ENCODE measurements at places on chromosomes 7 and 10.

- peak; percentile 29 for DNase-seq
These were observed 96.5 kb downstream of the KAT6B start for GRCh38 chr10:74922921-74923320.

GRCh38 chr7:46626261-46626660 is 705.2 kb upstream of the IGFBP3 start:
- DNase-seq = no peak

- DNase-seq = no peak
These were observed 312.6 kb downstream of the IPMK start for GRCh38 chr10:57955076-57955475.

DNA sequence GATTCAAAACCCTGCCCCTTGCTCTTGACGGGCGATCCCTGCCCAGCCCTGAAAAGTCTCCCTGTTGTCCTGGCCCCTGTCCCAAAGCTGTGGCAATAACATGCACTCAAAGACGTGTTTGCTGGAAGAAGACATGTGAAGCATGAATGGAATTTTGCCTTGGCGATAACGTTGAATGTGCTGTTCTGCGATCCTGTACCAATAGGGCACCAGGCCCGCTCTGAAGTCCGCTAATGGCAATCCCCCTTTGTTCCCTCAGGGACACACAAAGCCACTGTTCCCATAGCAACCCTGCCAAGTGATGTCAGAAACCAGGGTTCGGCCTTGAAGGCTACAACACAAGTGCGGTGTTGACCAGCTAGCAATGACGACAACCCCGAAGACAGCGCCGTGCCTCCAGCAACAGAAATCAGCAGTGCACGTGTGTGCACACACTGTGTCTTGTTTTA is 284.6 kb downstream of the KLF6 start:
- no peak for DNase-seq

- no peak for DNase-seq
These were observed 498.1 kb upstream of the POT1 start for GRCh38 chr7:125427676-125428075.

- DNase-seq = no peak
These were observed 7.9 kb upstream of the RALA start for GRCh38 chr7:39615350-39615975.
